Ureter (tissue), 1 donor: ENCODE measurements at places on chromosomes 12 and 14. TPM values are rescaled to one million over a fixed set of nuclear protein-coding genes. Genes with fewer than 3 reads are reported as not detected.

The OR4E2 gene
- not detected for total RNA-seq

The TMEM233 gene
- 2.4 TPM for total RNA-seq

The RAB2B gene
- 33.6 TPM for total RNA-seq

The MYO1H gene
- total RNA-seq = not detected

The AMDHD1 gene
- 0.39 TPM for total RNA-seq

The OVCH1 gene
- total RNA-seq = 0.18 TPM

The TMEM132C gene
- 12.6 TPM for total RNA-seq

The LRFN5 gene
- 12.6 TPM for total RNA-seq

DNA sequence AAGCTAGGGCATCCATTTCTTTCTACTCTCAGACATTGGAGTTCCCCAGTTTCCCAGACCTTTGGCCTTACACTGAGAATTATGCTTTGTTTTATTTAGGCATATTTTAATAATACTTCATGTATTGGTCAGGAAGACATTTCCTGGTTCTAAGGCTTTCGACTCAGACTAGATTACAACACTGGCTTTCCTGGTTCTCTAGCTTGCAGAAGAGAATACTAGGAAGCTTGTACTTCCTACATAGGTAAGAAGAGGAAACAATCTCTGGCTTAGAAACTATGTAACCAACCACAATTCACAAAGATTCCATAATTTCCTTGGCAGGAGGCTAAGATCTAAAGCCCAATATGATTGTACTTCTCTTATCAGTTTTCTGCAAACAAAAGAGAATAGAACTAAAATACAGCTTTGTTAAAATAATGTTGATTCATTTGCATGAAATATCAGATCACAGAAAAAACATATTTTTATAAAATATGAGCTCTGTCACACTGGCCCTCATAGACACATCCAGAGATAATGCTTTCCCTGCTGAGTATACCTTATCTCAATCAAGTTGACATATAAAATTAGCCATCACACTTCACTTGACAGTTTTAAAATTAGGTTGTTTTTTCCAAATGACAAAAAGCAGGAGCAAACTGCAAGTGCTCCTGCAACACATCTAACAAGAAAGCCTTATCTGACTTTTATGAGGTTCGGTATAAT, 30.5 kb downstream of the CLEC2D start:
- no peak for DNase-seq

GRCh38 chr12:482061-482460, 22.3 kb downstream of the B4GALNT3 start:
- DNase-seq = no peak

DNA sequence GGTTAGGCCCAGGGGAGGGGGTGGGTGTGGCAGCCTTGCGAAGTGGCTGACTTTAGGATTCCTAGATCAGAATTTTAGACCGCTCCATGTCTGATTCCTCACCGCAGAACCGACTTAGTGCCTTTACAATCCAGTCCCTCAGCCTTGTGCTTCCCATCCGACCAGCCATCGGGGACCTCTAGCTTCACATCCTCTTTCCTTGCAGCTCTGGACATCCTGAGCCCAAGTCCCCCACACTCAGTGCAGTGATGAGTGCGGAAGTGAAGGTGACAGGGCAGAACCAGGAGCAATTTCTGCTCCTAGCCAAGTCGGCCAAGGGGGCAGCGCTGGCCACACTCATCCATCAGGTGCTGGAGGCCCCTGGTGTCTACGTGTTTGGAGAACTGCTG, 557 bp downstream of the COPS7A start:
- DNase-seq = no peak

DNA sequence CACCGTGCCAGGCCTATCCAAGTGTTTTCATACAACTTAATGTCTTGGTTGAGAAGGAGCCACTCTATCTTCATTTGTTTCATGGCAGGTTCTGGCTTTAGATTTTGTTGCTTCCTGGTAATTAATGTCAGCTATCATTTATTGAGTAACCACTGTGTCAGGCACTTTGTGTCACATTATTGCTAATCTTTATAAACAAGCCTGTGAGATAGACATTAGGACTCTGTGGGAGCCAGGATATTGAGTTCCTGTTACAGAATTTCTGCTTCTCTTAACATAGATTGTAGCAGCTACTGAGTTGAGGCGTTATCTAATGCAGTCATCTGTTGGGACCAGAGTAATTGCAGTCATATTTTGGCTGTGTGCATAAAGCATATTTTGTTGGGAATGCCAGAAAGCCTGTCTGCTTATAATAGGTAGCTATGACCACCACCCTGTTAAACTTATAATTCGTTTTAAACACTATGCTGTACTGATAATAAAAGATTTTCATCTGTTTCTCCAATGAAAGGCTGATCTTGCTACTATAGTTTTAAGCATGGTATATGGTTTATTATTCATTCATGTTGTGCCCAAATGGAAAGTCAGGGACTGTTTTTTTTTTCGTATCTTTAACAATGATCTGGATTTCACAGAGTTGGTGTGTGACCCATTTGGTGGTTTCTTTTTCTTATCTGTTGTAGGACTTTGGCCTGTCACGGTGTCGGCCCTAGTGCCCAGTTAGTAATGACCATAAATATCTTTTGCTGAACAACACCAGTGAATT, 432.6 kb downstream of the PCNX1 start:
- no peak for DNase-seq

GRCh38 chr12:124588751-124589267, 21.4 kb upstream of the NCOR2 start:
- DNase-seq = no peak

- DNase-seq = no peak
Measured at GRCh38 chr12:19550626-19551025, 111.3 kb downstream of the AEBP2 start.

- no peak for DNase-seq
Measured at GRCh38 chr12:54657105-54657607, 9.0 kb upstream of the DCD start.

DNA sequence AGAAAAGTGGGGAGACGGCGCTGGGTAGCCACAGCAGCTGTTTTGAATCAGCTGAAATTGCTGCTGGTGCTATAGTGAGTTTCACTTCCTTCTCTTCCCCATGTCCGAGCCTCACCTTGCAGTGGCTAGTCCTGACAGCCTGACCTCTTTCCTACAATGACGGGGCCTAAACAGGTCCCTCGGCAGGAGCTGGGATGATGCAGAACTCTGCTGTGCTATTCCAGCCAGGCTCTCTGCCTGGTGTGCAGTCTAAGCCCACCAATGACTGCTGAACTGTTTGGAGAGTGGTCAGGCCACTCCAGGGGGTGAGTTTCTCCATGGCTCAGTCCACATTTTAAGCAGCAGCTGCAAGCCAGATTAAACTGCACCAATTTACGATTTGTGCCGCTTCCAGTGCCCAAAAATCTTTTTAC, 207.3 kb downstream of the TTC7B start:
- no peak for DNase-seq

GRCh38 chr12:93086288-93086727, 157.2 kb upstream of the EEA1 start:
- DNase-seq = no peak

DNA sequence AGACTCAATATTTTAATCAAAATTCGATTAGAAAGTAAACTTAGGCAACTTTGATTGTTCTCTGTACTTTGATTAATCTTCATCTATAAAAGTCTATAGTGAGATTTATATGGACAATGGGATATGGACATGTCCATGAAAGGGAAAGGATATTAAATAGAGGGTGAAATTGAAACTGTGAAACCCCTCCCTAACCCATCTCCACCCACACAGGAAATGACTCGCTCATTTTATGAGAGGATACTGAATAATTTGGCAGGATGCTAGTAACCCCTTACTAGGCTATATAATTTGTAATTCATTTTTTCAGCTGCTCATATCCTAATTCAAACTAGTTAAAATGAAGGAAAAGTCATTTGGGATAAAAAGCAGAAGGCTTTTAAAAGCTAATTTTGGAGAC, 328.0 kb upstream of the ATP2B1 start:
- no peak for DNase-seq

DNA sequence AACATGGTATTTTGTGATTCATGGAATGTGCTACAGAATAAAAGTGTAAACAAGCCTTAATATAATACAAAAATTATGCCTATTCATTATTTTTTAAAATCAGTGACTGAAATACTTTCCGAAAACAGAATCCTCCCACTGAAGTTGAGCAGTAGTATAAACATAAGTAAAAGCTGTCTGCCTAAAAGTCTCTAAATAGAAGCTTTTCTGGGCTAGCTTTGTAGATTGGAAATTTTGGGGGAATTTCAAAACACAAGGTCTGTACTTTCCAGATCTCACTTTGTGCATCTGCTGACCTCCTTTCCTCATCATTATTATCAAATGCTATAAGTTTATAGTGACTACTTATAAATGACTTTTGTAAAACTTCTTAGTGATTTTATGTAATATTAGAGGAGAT, 80.4 kb upstream of the TRHDE start:
- DNase-seq = no peak

- no peak for DNase-seq
Measured at GRCh38 chr14:68011406-68012028, 191.9 kb downstream of the RAD51B start.

DNA sequence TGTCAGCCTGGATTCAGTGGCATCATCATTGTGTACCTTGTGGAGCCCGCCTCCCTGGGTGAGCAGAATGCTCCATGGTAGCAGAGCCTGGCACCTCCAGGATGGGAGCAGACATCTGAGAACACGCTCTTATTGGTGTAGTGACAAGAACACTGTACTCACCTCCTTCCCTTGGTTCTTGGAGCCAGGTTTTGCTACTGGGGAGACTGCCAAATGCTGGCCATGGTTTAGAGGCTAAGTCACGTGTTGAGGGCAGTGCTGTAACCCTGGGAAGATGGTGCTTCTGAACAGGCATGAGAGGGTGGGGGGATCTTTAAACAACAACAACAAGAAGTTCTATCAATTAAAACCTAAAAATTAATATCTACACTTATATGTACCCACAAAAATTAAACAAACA, 47.6 kb upstream of the ASPG start:
- no peak for DNase-seq

DNA sequence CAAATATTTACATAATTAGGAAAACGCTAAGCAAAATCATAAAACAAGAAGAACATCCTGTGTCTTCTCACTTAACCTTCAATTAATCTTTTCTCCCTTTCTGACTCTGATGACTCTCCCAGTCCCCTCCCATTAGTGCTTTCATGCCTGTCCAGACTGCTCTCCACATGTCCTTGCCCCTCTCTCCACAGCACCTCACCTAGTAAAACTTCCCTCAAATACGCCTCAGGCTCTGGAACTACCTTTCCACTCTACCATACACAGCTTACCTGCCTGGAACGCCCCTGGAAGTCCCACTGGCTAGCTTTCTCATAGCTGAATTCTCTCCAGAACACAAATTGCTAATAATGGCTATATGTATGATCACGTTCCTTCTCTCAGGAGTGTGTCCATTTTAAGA, 44.7 kb downstream of the SLC5A8 start:
- no peak for DNase-seq

DNA sequence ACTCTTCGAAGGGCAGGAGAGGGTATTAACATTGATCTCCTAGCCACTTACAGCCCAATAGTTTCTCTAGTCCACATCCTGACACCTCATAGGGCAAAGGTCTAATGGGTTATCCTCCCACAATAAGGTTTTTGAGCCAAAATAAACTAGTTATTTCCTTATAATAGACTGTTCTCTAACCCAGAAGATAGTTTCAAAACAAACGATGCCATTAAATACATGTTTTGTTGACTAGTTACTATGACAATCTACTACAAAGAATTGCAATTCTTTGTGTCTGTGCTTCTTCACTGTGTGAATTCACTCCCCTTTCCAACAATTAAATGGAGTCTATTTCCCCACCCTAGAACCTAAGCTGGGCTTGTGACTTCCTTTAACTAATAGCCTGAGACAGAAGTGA, 6.4 kb upstream of the ACTR10 start:
- DNase-seq = no peak

- no peak for DNase-seq
Measured at GRCh38 chr14:24078146-24078545, 6.8 kb downstream of the CPNE6 start.

DNA sequence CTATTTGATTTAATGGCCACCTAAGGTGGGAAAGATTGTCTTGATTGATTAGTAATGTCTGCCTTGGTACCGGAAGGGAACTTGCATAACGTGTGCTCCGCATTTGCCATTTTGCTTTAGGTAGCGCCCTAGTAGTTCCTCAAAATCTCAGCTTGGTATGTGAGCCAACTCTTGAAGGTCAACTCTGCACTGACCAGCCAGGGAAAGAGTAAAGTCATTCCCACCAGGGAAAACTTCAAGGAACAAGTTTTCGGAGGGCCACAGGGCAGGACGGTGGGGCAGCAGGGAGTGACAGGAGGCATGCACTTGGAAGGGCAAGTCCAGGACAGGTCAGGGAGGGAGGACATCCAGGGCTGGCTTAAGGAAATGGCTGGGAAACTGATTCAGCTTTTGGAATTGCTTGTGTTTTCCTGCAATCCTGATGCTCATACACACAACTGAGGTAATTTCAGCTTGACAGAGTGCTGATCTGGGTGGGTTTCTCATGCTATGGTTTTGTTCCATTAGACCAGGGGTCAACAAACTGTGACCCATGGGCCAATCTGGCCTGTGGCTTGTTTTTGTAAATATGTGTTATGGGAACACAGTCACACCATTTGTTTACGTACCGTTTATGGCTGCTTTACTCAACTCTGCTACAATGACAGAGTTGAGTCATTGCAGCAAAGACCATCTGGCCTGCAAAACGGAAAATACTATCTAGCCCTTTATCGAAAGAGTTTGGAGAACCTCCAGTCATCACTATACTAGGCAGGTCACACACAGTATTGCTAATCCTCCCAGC, 184.5 kb downstream of the RBM19 start:
- no peak for DNase-seq

GRCh38 chr12:4037747-4038312, 164.6 kb upstream of the PARP11 start:
- no peak for DNase-seq

DNA sequence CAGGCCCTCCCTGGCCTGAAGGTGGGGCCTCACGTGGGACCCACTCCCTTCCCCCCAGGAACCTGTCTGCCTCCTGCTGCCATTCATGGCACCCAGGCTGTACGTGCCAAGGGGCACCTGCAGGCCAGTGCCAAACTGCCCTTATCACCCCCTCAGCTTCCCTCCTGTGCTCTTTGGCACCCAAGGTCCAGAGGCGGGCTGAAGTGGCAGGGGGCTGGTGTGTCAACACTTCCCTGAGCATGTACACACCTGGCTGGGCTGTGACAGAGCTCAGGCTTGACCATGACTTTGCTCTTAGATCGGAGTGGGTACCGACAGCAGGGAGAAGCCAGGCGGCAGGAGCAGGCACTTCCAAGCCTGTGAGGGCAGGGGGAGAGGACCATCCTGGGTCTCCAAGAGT, 41.6 kb downstream of the HSD17B6 start:
- DNase-seq = no peak
